ENCODE measurements at places on chromosomes 12 and 14. TPM values are rescaled to one million over a fixed set of nuclear protein-coding genes. Genes with fewer than 3 reads are reported as not detected.

SLC39A5 gene
- not detected for total RNA-seq

IFT81 gene
- total RNA-seq = 10.4 TPM

FUT8 gene
- 18.1 TPM for total RNA-seq

SMOC1 gene
- total RNA-seq = not detected

SOX5 gene
- total RNA-seq = 1.5 TPM

MYF6 gene
- total RNA-seq = not detected

ALX1 gene
- not detected for total RNA-seq

PLEK2 gene
- 13.8 TPM for total RNA-seq

PRPF40B gene
- total RNA-seq = 6.3 TPM

SLC39A2 gene
- not detected for total RNA-seq

SLC35F4 gene
- not detected for total RNA-seq

KLRC3 gene
- total RNA-seq = not detected

LRRC10 gene
- not detected for total RNA-seq

FLVCR2 gene
- total RNA-seq = 2.1 TPM
